ENCODE measurements at places on chromosomes 12 and 14.
A peak's percentile ranks its signal among the peaks of the same experiment; 100 is the strongest.

DNA sequence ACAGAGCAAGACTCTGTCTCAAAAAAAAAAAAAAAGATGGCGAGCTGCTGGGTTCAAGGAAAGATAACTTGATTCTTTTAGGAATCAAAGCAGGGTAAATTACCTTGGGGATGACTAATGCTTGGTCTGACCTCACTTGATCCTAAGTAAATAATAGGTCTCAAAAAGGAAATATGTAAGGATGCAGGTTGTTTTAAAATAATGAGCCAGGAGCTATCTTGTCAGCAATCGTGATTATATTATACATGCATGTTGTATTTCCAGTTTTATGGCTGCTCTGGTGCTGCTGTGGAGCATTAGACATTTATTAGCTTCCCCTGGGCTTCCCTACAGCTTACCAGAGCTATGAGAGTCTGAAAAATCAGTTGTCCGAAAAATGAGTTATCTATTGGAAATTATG lies 2.6 kb downstream of the EIF2B2 start:
- DNase-seq: no peak

GRCh38 chr12:104802208-104802607 lies 155.9 kb downstream of the SLC41A2 start:
- DNase-seq: no peak

- DNase-seq: no peak
These were observed 612.5 kb downstream of the FSCB start for GRCh38 chr14:43894534-43894933.

- DNase-seq: no peak
These were observed 113.1 kb upstream of the FKBP4 start for GRCh38 chr12:2681450-2682205.

GRCh38 chr12:117343296-117343695 lies 18.1 kb downstream of the NOS1 start:
- DNase-seq: no peak

- DNase-seq: peak; percentile 49
These were observed 37.0 kb upstream of the TMEM263 start for GRCh38 chr12:106918746-106919145.

DNA sequence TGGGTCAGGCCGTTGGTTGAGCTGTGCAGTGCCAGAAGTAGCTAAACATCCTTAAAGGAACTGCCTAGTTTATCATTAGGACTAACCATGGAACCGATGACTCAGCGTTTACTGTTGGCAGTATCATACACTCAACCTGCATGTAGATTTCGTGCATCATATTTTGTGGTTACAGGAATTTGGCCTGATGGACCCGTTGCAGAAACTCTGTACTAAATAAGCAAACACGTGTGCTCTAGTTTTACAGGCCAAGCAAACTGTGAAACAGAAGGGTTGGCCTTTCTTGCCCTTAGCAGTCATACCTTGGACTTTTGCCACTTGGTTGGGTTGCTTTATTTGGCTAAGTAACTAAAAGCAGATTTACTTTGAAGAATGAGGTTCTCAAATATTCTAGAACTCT lies 35.6 kb downstream of the DGLUCY start:
- DNase-seq: no peak

DNA sequence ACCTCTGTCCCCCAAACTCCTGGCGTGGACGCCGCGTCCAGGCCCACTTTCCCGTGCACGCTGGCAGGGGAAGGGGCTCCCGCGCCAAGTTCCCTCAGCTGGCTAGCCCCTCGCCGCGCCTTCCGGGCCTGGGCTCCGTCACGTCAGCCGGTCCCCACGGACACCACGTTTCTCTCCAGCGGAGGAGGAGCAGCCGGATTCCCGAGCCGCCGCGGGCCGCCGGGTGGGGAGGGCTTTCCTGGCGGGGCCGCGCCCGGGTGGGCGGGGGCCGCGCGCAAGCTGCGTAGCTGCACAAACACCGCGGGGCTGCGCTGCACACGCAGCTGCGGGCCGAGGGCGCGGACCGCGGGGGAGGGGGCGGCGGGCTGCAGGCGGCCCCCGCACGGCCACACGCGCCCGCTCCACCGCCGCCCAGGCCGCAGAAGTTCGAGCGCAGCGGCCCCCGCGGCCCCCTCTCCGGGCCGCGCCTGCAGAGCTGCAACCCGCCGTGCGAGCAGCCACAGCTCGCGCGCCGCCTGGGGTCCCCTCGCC lies 45.1 kb upstream of the PNMA1 start:
- peak; percentile 32 for DNase-seq

DNA sequence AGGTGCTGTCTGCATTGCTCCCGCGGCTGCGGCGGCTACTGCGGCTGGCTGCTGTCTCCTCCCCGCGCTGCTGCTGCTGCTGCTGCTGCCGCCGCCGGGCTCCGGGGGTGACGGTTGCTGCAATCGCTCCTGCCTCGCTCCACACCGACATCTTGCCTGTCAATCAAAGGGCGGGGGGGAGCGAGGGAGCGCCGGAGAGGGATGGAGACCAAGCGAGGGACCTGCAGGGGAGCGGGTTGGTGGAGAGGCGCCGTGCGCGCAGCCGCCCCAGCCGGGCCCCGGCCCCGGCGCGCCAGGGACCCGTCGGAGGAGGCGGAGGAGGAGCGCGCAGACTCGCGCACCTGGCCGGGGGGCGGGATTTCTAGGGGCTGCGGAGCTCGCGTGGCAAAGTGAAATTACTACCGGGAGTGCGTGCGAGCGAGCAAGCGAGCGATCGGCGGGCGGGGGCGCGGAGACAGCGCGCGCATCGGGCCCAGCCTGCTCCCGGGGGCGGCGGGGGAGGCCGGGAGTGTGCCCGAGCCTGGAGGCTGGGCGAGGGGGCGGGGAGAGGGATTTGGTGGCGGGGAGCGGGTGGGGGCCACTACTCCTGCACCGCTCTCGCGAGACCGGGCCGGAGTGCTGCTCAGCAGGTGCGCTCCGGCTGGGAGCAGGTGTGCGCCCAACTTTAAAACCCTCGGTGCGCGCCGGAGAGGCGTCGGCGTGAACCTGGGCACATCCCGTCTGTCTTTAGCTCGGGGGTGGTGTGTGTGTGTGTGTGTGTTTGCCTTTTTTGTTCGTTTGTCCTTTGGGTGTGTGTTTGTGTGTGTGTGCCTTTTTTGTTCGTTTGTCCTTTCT lies at the start of gene KSR2:
Gene KSR2 (minus strand): TSS at position 165 of the 834 bp plus-strand sequence. CDS start 735 bp downstream, outside the sequence.
- peak; percentile 96 for DNase-seq

- DNase-seq: no peak
These were observed 27.9 kb upstream of the ATP2A2 start for GRCh38 chr12:110253176-110253575.

GRCh38 chr12:25950329-25951115 lies 8.0 kb upstream of the RASSF8 start:
- no peak for DNase-seq

GRCh38 chr12:102201436-102202061 lies 3.9 kb upstream of the PMCH start:
- DNase-seq: no peak

DNA sequence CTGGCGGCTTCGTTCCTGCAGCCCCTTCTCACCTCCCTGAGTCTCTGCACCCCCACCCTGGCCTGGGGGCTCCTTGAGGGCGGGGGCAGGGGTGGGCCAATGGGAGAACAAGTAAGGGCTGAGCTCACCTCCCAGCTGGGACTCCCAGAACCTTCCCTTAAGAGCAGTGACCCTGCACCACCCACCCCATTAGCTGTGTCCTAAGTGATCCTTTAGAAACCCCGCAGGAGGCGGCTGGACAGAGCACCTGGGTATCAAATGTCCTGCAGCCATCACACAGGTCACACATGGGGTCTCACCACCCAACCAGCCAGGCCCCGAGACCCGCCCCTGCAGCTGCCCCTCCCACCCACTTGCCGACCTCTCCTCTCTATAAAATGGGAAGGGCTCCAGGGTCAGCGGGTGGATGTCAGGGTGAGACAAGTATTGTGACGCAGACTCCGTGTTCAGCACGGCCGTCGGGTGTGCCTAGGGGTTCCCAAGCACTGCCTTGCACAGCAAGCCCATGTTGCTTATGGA lies 151.2 kb upstream of the C14orf180 start:
- DNase-seq: no peak

DNA sequence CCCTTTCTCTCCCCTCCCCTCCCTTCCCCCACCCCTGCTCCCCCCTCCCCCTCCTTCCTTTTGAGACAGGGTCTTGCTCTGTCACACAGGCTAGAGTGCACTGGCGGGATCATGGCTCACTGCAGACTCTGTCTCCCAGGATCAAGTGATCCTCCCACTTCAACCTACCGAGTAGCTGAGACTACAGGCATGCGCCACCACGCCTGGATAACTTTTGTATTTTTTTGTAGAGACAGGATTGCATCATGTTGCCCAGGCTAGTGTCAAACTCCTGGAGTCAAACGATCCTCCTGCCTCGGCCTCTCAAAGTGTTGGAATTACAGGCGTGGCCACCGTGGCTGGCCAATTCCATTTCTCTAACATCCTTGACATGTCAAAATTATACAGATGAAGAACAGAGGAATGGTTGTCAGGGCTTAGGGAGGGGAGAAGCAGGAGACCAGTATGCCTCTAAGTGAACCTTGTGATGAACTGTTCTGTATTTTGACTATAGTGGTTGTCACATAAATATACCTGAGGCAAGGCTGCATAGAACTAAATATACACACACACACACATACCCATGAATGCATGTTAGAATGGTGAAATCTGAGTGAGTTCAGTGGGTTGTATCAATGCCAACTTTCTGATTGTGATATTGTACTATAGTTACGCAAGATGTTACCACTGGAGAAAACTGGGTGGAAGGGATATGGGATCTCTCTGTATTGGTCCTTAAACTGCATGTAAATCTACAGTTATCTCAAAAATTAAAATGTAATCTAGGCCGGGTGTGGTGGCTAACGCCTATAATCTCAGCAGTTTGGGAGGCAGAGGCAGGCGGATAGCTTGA lies 3.6 kb upstream of the CFAP73 start:
- no peak for DNase-seq

- no peak for DNase-seq
These were observed 22.1 kb upstream of the CLEC14A start for GRCh38 chr14:38278035-38278434.

- DNase-seq: no peak
These were observed 97.7 kb downstream of the SETD3 start for GRCh38 chr14:99382781-99383471.

- DNase-seq: no peak
These were observed 24.7 kb upstream of the HIF1A start for GRCh38 chr14:61670576-61670975.

DNA sequence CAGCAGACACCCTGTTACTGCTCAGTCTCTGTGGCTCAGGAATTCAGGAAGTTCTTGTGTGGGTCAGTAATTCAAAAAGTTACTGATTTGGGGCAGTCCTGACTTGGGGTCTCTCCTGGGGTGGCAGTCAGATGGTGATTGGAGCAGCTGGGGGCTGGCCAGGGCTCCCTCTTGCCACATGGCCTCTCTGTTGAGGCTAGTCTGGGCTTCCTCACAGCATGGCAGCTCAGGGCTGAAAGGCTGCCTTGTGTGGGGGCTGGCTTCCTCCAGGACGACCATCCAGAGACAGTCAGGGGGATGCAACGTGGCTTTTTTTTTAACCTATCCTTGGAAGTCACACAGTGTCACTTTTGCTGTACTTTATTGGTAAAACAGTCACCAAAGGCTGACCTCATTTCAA lies 61.3 kb downstream of the CACNA1C start:
- no peak for DNase-seq

DNA sequence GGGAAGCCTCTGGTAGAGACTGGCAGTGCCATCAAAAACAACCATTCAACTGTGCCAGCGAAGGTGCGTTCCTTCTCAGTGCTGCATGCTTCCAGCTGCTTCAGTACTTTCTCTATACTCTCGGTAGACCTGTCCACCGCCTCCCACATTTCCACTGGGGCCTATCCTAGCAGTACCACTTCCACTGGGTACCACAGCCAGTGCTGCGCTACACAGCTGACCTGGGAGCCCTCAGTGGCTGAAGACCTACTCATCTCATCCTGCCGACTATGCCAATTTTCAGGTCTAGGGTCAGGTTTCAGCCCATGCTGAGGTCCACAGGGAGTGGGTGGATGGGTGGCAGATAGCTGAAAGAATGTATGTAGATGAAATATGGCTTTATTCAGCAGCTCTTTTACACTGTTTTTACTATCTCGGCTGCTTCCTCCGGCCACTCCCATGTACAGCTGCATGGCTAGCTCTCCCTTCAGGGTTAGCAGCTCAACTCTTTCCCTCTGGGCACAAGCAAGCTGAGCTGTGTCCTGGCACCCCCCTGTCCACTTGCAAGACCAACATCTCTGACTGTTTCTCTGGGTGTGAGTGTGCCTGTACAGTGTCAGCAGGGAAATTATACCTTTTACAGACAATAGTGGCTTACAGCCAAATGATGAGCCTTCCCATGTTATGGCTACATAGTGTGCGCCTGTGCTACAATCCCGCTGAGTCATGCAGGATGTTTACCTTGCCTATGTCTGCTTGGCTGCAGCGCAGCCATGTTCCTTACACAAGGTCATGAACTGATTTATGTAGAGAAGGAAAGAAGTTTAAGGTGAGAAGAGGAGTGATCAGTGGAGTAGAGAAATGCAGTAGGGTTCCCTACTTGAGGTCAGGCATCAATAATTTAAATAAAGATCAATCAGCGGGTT lies 125.7 kb upstream of the DDHD1 start:
- DNase-seq: no peak

DNA sequence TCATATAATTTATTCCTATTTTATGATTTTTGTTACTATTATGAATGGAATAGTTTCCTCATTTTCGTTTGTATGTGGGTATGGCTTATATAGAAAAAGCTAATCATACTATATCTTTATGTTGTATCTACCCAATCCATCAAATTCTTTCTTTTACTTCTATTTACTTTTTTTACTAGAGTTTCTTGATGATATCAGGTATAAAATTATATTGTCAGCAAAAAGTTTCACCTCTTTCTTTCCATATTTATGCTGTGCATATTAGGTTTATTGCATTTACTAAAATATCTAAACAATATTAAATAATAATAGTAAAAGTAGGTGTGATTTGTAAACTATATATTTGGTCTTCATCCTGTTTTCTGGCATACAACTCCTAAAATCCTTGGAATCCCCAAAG lies 146.7 kb upstream of the PLXNC1 start:
- DNase-seq: no peak

DNA sequence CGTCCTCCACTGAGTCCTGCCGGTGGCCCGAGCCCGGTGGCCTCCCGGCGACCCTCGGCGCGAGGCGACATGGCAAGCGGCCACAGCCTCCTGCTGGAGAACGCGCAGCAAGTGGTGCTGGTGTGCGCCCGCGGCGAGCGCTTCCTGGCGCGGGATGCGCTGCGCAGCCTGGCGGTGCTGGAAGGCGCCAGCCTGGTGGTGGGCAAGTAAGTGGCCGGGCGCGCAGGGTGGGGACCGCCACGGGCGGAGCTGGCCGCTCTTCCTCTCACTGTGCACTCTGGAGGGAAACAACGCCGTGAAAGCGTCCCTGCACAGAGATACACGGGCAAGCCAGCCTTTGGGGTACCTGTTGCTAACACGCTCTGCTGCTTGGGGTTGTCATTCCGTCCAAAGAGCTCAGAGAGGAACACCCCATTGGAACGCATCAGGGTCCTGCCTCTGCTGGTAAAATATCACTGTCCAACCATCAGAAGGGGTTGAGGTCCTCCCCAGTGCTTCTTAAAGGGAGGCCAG lies at the start of gene AMDHD1:
Gene AMDHD1 (plus strand): TSS at position 2 of the 513 bp plus-strand sequence. CDS start 68 bp downstream, at position 70.
- DNase-seq: peak; percentile 25

Data from NCI-H1436 (cell line).